ENCODE measurements at places on chromosomes 7 and 10. TPM values are rescaled to one million over a fixed set of nuclear protein-coding genes. Genes with fewer than 3 reads are reported as not detected.

Gene IGFBP1
- total RNA-seq: not detected

- DNase-seq: no peak
Measured at GRCh38 chr7:111833466-111833865, 271.2 kb upstream of the IMMP2L start.

Gene TEX36
- not detected for total RNA-seq

- DNase-seq: no peak
Measured at GRCh38 chr10:114478281-114478680, 74.0 kb upstream of the AFAP1L2 start.

- no peak for DNase-seq
Measured at GRCh38 chr10:116712519-116712918, 29.8 kb downstream of the HSPA12A start.

DNA sequence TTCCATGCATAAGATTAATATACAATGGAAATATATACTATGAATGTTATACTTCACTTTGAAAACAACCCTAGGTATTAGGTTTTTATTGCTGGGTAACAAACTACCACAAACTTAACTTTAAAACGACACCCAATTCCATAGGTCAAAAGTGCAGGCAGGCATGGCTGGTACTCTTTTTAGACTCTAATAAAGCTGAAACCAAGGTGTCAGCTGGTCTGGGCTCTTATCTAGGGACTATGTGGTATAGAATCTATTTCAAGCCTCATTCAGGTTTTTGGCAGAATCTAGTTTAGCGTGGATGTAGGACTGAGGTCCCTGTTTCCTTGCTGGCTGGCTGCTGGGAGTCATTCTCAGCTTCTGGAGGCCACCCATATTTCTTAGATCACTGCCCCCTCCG is 65.0 kb upstream of the TMEM168 start:
- DNase-seq: no peak

Gene GBX1
- not detected for total RNA-seq

- DNase-seq: no peak
Measured at GRCh38 chr7:112874909-112875308, 84.7 kb upstream of the TMEM168 start.

GRCh38 chr10:103870516-103870915 is 15.1 kb upstream of the SH3PXD2A start:
- DNase-seq: no peak

Gene NRP1
- total RNA-seq: 139 TPM

- peak; percentile 92 for DNase-seq
Measured at GRCh38 chr7:155598810-155599210, 45.7 kb upstream of the RBM33 start.

All from upper lobe of right lung (tissue), 1 donor.